Mucosa of gallbladder (tissue), 1 donor: ENCODE measurements at places on chromosomes 16 and 17. TPM values are rescaled to one million over a fixed set of nuclear protein-coding genes. Genes with fewer than 3 reads are reported as not detected.

ITGB4 gene
- 317 TPM for total RNA-seq

HEATR9 gene
- 0.09 TPM for total RNA-seq

ZACN gene
- not detected for total RNA-seq

DPEP1 gene
- 2.5 TPM for total RNA-seq

MEIOC gene
- total RNA-seq: not detected

CPHXL2 gene
- total RNA-seq: not detected

CCL2 gene
- total RNA-seq: 32.0 TPM

USP43 gene
- 8.2 TPM for total RNA-seq

BMERB1 gene
- total RNA-seq: 67.0 TPM

P2RX5 gene
- 2.0 TPM for total RNA-seq

CDRT4 gene
- 6.0 TPM for total RNA-seq

SLC6A4 gene
- total RNA-seq: not detected

RNF40 gene
- 129 TPM for total RNA-seq

CIBAR2 gene
- not detected for total RNA-seq

GPR179 gene
- 0.23 TPM for total RNA-seq

KSR1 gene
- 60.2 TPM for total RNA-seq

ITPRIPL2 gene
- total RNA-seq: 37.5 TPM

DNAI2 gene
- total RNA-seq: 0.32 TPM

HLF gene
- total RNA-seq: 18.3 TPM
